CD4-positive, alpha-beta T cell treated with Interleukin-21 for 1 hour (primary cell): ENCODE measurements at places on chromosomes 7 and 10.

DNA sequence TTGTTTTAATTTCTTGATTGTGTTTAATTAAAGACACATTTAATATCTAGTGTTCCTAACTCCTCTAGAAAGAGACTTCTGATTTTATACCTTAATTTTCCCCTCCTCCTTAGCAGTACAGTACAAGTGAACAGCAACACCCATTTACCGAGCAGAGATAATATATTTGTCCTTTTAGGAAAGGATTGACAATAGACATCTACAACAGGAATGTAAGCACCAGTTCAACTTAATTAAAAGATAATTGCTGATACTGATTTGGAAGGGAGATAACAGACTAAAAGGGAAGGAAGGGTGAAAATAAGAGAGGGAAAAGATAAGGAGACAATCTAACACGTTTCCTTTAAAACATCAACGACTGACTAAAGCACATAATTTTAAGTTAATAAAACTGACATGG is 119.3 kb downstream of the SRPK2 start:
- peak; percentile 11 for DNase-seq

DNA sequence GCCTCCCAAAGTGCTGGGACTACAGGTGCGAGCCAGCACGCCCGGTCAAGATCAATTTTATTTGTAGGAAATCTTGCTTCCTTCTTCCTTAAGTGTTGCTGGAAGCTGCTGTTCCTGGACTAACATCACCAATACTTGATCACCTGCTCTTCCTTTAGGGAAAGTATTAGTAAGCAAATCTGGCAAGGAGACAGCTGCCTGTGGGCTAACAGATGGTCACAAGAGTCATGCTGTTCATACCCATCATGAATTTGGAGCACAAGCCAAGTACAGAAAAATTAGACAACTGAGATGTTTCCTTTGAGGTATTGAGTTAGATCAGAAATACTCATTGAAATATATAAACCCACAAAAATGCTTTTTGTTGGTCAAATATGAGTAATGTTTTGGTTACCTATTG is 27.9 kb downstream of the BAIAP2L1 start:
- DNase-seq: no peak

DNA sequence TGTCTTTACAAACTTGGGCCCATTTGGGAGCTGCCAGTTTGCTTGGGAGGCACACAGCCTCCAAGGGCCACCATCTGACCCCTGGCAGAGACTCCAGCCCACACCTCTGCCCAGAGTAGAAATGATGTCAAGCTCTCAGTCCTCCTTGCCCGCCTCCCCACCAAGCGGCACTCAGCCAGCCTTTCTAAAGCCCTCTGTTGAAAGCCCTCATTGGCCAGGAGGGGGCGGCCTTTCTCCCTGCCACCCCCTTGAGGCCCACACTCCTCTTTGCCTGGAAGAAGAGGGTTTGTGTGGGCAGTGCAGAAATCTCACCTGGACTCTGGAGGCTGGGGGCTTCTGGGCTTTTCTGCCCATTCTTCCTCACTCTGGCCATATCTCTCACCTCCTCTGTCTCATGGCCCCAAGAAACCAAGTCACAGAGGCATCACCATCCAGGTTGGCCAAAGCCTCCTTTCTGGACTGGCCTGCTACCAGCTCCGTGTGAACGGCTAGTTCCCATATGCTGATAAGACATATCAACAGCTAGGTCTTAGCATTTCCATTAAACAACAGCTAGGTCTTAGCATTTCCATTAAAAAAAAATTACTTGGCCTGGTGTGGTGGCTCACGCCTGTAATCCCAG is 36.1 kb downstream of the UBTD1 start:
- peak; percentile 19 for DNase-seq

- no peak for DNase-seq
These were observed 250.3 kb downstream of the SNX13 start for GRCh38 chr7:17690030-17690429.

DNA sequence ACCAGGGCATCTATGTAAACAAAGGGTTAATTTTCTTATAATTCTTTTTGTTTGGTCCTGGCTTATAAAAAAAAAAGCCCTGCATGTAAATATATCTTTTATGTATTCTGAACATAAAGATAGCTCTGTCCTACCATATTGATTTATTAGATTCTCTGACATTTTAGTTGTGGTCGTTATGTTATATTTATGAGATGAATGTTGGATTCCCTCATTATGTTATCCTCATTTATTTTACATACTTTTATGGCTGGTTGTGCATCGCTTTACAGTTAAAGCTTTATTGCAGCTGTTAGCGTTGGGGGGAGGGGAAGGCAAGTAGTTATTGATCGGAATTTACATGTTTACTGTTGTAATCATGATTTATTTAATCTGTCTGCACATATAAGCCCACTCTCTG is 431.5 kb downstream of the LRMDA start:
- no peak for DNase-seq

- no peak for DNase-seq
These were observed 124.5 kb upstream of the RET start for GRCh38 chr10:42952349-42952748.

DNA sequence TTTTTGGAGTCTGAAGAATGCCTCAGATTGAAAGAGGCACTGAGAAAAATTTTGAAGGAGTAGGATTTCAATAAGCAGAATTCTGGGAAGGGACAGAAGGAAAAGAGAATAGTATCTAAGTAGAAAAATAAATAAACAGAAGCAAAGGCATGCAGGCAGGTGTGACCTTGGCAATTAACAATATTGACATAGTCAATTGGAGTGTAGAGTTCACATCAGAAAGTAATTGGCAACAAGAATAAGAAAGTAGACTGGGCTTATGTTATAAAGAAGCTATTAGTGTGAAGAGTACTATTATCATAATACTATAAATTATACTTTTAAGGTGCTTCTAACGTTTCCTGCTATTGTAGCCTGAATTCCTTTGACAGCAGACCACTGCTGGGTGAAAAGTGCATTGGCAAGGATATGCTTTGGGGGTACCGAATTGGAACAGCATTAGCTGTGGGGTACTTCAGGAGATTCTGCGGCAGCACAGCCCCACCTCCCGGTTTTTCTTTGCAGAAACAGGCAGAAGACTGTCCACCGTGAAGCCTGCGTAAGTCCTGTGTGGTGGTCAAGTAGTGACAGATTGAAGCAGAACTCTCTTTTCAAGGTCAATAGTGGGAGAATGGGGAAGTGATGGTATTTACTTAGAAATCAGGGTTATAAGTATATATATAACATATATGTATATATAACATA is 357.0 kb downstream of the THSD7A start:
- DNase-seq: no peak

DNA sequence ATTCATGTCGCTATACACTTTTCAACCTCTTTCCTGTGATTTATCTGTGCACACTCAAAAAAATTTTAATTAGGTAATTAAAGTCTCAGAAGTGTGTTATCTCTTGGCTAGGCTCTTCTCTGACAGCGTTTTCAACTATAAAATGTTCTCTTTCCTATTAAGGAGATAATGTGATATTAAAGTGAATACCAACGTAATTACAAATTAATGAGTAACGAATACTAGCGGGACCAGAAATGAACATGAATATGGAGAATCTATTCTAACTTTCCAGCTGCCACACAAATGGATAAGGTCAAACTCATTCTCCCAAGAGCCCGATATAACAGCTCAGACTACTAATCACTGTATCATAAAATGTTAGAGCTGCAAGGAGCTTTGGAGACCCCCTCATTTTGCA is 12.0 kb downstream of the COL1A2 start:
- DNase-seq: no peak

DNA sequence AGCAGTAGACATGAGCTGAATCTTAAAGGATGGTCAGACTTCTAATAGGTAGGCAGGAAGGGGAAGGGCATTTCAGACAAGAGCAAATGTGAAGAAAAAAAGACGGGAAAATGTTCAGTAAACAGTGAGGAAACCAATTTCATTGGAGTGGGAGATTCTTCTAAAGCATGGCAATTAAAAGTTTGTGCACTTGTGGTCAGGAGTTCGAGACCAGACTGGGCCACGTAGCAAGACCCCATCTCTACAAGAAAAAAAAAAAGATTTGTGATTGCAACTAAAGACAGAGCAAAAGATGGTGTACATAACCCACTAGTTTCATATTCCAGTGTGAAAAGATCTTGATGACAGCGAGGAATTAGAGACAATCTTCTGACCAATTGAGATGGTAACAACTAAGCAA is 41.7 kb downstream of the CCDC71L start:
- no peak for DNase-seq

DNA sequence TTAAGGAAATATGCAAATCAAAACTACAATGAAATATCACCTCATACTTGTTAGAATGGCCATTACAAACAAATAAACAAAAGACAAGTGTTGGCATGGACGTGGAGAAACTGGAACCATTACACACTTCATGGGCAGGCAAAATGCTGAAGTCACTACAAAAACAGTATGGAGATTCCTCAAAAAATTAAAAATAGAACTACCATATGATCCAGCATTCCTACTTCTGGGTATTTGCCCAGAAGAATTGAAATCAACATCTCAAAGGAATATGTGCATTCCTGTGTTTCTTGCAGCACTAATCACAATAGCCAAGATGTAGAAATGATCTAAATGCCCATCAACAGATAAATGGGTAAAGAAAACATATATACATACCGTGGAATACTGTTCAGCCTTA is 83.6 kb downstream of the NRCAM start:
- no peak for DNase-seq

- no peak for DNase-seq
These were observed 900.4 kb upstream of the AUTS2 start for GRCh38 chr7:68697796-68698280.

DNA sequence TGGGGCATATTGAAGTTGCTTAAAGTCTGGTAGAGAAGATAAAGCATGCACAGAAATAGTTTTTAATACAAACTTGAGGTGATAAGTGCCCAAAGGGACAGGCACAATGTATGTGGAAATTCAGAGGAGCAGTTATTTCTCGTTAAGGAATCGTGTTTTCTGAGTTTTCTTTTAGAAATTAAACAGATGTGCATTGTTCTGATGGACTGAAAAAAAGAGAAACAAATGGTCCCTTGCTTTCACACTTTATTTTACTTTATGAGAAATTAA is 45.6 kb downstream of the CNNM2 start:
- no peak for DNase-seq

- no peak for DNase-seq
These were observed 6.7 kb upstream of the TPST1 start for GRCh38 chr7:66198469-66198868.

DNA sequence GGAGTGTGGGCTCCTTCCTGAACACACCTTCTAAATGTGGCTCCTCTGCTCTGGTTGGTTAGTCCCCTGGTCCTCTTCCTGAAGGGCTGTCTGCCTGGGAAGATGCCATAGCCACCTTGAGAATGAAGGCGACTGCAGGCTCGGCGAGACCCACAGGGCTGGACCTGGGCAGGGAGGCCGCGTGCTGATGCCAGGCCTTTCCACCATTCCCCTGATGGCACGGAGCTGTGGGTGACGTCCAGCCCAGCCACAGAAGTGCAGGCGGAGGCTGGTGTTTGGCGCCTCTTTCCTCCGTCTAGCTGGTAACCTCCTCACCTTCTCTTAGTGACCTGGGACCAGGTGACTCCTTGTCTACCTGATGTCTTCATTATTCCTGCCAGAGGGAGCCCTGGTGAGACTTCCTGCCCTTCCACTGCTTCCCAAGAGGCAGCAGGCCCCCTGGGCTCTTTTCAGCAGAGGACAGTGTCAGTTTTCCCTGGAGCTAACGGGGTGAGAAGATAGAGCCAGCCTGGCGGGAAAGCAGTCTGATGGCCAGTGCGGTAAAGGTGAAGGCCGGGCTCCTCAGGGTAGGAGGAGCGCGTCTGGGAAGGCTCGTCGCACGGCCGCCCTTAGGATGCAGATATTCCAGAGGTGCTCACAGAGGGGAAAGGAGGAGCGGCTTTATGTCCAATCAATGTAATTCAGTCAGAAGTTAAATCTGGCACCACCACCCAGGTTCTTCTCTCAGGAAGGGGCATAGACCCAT is 34.9 kb downstream of the GBX1 start:
- DNase-seq: no peak

- no peak for DNase-seq
These were observed 188.9 kb upstream of the KMT2E start for GRCh38 chr7:104825099-104825498.

GRCh38 chr7:8261711-8262695 is at the start of gene ICA1:
Gene ICA1 (minus strand): TSS chr7:8262167. CDS start chr7:8235926, 26,241 bp downstream.
- no peak for DNase-seq

DNA sequence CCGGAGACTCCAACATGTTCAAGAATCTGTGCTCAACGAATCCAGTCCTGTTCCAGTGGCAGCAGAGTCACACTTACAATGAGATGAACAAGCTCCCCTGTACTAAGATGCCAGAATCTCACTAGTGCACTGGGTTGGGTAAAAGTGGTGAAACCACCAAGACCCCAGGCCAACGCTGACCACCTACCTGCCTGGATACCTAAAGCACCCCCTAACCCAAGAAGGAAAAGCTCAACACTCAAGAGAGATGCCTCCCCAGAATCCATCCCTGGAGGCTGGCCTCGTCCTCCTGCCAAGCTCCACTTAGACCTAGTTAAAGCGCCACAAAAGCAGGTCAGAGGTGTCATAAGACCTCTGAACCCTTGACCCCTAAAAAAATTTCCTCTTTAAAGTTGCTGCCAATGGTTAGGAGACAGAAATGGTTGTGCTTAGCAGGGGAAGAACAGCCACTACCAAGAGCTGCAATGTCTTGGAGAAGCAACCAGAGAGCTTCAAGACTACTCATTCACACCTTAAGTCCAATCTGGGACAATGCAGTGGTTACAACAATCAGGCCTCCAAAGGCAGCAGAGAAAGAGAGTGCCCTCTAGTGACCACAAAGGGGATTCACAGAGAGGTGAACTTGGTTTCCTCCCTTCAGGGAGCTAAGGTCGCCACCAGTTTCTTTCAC is 94.6 kb upstream of the MACROH2A2 start:
- peak; percentile 44 for DNase-seq

DNA sequence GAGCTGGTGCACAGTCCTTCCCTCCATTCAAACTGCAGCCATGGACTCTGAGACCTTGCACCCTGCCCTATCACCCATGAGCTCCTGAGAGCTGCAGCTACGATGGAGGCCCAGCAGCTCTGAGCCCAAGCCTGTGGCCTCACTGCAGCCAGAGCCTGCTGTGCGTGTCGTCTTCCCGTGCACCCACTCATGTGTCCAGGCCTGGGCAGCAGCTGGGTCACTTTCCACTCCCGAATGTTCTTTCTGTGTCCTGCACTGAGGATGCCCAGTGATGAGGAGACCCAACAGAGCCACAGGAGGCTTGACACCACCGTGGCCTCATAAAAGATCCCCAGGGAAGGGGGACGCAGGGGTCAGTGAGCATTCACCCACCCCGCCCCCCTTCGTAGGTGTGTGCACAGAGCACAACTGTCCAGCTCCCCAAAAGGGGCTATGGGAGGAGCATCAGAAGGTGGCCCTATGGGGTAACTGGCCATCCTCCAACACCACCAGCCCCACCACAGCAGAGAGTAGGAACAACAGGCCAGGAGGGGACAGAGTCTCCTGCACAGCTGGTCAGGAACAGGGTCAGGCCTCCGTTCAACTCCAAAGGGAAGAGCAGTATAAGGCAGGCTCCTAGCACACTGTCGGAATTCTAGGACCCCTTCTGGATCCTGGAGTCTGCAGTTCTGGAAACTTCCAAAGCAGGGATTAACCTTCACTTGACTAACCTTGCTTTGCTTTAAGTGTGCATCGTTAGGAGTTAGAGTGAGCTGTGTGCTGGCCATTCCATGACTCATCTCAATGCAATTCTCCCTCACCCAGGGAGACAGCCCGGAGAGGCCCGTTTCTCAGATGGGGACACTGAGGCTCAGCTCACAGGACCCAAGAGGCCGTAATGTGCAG is 52.6 kb downstream of the RASGEF1A start:
- DNase-seq: no peak

GRCh38 chr7:149007611-149008010 is 20.7 kb downstream of the PDIA4 start:
- DNase-seq: no peak
